ENCODE measurements at places on chromosomes 12 and 14.
A peak's percentile ranks its signal among the peaks of the same experiment; 100 is the strongest.

DNA sequence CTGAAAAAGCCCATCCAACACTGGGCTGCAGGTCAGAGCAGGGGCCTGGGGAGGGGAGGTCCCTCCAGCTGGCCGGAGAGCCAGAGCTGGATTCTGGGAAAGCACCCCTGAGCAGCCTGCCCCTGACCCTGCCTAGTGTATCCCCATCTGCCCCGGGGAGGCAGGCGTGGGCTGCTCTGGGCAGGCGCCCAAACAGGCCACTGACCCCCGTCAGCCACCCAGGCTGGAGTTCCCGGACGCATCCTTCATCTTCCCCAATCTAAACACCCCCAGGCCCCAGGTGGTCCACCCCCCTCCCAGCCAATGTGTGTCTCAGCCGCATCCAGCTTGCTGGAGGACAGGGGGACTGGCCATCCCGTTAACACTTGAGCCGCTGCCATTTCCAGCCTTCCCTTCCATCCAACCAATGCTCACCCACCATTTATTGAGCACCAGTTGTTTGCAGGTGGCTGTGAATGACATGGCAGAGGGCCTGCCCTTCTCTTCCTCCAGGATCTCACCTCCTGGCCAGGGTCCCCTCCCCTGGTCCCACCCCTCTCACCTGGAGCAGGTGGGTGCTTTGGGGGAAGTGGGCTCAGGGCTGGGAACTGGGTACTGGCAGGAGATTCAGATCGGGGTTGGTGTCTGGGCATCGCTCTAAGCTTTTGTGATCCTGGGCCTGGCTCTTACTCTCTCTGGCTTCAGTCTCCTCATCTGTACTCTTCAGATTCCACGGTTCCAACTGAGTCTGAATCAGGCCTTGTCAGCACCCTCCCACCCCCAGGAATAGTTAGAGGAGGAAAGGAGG lies 743 bp upstream of the DTX1 start:
- no peak for DNase-seq
- peaks cover 10% of the 10 kb centered on the region for H3K4me1 ChIP-seq
- peaks cover 57% of the 10 kb centered on the region for H3K27me3 ChIP-seq
- H3K27ac ChIP-seq, result no peak overlapping the region

- H3K4me1 ChIP-seq, result no peaks in the 10 kb centered on the region
- DNase-seq, result no peak
- H3K36me3 ChIP-seq, result no peaks in the 10 kb centered on the region
- no peak overlapping the region for H3K27ac ChIP-seq
- no peaks in the 10 kb centered on the region for H3K27me3 ChIP-seq
These were observed 27.4 kb upstream of the DDHD1 start for GRCh38 chr14:53180272-53181221.

GRCh38 chr12:57832966-57833365 lies 13.6 kb downstream of the CTDSP2 start:
- H3K4me3 ChIP-seq, result peak overlapping the region; percentile 13
- peak overlapping the region; percentile 12 for H3K27ac ChIP-seq
- no peaks in the 10 kb centered on the region for H3K27me3 ChIP-seq

DNA sequence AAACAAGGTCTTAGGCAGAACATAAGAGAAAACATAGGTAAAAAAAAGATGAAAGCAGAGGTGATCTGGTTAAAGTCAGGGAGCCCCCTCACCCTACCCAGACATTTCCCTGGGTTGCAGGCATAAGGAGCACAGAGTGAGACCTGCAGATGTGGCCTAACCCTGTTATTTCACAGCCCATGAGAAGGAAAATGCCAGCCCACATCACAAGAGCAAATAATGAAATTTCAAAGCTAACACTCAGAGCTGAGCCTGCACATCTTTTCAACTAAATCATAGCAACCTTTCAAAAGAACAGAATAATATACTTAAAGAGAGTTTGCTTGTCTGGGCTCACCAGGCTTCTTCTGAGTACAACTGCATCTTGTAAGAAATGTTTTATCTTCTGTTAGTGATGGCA lies 295.4 kb downstream of the RPAP3 start:
- no peaks in the 10 kb centered on the region for H3K36me3 ChIP-seq
- no peaks in the 10 kb centered on the region for H3K27me3 ChIP-seq
- no peak overlapping the region for H3K27ac ChIP-seq
- DNase-seq, result no peak
- peaks cover 18% of the 10 kb centered on the region for H3K4me1 ChIP-seq

DNA sequence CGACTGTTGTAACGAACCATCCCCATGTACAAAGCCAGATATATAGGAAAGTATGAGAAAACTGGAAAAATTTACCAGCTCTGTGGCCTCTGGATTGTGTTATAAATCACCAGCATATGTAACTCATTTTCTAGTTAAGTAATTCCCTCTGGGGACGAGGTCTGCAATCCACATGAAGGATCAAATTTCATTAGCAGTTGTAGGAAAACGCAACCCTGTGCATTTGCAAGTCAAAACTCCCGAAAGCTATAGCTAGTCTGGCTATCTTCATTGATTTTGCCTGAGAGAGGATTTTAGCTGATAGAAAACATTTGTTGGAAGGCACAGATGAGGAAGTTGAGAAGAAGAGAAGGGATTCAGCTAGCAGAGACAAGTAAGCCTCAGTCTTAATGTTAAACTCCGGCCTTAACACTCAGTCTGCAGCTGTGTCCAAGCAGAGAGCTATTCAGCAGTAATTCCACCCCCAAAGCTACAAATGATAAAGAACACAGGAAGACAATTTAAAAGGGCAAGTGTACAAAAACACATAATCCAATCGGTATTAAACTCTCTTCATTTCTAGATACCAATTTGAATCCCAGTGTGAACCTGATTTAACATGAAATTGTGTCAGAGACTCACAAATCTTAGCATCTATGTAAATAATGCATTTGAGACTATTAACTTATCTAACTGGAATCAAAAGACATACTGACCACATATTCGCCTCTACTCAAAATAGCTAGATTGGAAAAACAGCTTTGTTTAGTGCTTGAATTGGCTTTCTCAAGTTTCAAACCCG lies 54.2 kb upstream of the CERS5 start:
- DNase-seq, result no peak
- H3K36me3 ChIP-seq, result peaks cover 5% of the 10 kb centered on the region
- H3K4me3 ChIP-seq, result peak overlapping the region; percentile 52
- no peaks in the 10 kb centered on the region for H3K27me3 ChIP-seq
- peaks cover 31% of the 10 kb centered on the region for H3K4me1 ChIP-seq
- H3K27ac ChIP-seq, result peak overlapping the region; percentile 73

- H3K4me3 ChIP-seq, result no peak overlapping the region
- DNase-seq, result no peak
These were observed 61.1 kb downstream of the RIMBP2 start for GRCh38 chr12:130655010-130655409.

All from lower lobe of right lung (tissue), 2 donors.